ENCODE measurements at places on chromosomes 11 and 22. TPM values are rescaled to one million over a fixed set of nuclear protein-coding genes. Genes with fewer than 3 reads are reported as not detected.

GRCh38 chr11:12240677-12241076, 130.3 kb downstream of the MICAL2 start:
- H3K4me1 ChIP-seq, result peaks cover 82% of the 10 kb centered on the region
- peaks cover 3% of the 10 kb centered on the region for H3K36me3 ChIP-seq
- no peaks in the 10 kb centered on the region for H3K27me3 ChIP-seq
- no peak overlapping the region for H3K4me3 ChIP-seq

- H3K36me3 ChIP-seq, result no peaks in the 10 kb centered on the region
- H3K27me3 ChIP-seq, result no peaks in the 10 kb centered on the region
- no peak overlapping the region for H3K4me3 ChIP-seq
Measured at GRCh38 chr22:30868663-30869385, 99.8 kb downstream of the MORC2 start.

- no peak within 1 kb of the TSS for H3K27ac ChIP-seq
- H3K4me3 ChIP-seq, result peak within 1 kb of the TSS; percentile 13
- DNase-seq, result peak; percentile 63
- H3K27me3 ChIP-seq, result peaks cover 3% of the 10 kb centered on the region
- H3K4me1 ChIP-seq, result peaks cover 31% of the 10 kb centered on the region
Measured at GRCh38 chr22:31122532-31123291, at the start of gene INPP5J. INPP5J (plus strand) TSS chr22:31122966; CDS start chr22:31123015, 49 bp downstream.

GRCh38 chr22:37806409-37807333, 1.1 kb upstream of the GCAT start:
- H3K27ac ChIP-seq, result peak overlapping the region; percentile 98
- peaks cover 56% of the 10 kb centered on the region for H3K4me1 ChIP-seq

DNA sequence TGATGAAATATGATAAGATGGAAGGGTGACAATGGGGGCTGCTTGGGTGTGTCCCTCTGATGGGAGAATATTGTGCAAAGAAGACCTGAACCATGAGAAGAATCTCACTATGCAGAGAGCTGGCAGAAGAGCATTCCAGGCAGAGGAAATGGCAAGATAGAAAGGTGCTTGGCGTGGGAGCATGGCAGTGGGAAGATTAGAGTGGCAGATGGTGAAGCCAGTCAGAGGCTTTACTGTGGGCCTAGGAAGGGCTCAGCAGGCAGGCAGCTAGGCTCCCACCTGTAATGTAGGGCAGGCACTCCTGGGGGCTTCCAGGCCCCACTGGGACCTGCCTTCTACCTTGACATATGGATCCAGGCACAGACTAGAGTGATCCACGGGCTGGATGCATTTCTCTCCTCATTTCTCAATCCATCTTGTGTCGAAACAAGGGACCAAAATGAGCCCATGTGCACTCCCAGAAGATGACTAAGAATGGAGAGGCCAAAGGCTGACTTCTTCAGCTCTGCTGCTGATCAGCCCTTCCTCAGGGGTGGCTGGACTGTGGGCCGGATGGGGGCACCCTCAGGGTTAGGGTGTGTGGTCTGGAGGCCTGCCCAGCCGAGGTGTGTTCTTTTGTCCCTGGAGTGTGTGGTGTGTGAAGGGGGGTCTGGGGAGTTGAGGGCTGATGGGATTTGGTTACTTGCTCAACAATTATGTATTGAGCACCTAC, 88.3 kb downstream of the TSPAN18 start:
- H3K4me3 ChIP-seq, result no peak overlapping the region
- H3K36me3 ChIP-seq, result no peaks in the 10 kb centered on the region
- H3K27me3 ChIP-seq, result no peaks in the 10 kb centered on the region
- DNase-seq, result no peak

GRCh38 chr11:44565953-44566949, 788 bp downstream of the CD82 start:
- H3K27me3 ChIP-seq, result no peaks in the 10 kb centered on the region
- H3K36me3 ChIP-seq, result no peaks in the 10 kb centered on the region
- H3K27ac ChIP-seq, result peak overlapping the region; percentile 67
- peak overlapping the region; percentile 73 for H3K4me3 ChIP-seq

GRCh38 chr11:8384199-8384821, 120.6 kb upstream of the LMO1 start:
- H3K4me1 ChIP-seq, result no peaks in the 10 kb centered on the region
- H3K36me3 ChIP-seq, result no peaks in the 10 kb centered on the region

GRCh38 chr11:44868021-44868420, 82.7 kb downstream of the TP53I11 start:
- no peaks in the 10 kb centered on the region for H3K36me3 ChIP-seq
- H3K27me3 ChIP-seq, result no peaks in the 10 kb centered on the region
- DNase-seq, result no peak
- no peak overlapping the region for H3K4me3 ChIP-seq
- peaks cover 36% of the 10 kb centered on the region for H3K4me1 ChIP-seq

DNA sequence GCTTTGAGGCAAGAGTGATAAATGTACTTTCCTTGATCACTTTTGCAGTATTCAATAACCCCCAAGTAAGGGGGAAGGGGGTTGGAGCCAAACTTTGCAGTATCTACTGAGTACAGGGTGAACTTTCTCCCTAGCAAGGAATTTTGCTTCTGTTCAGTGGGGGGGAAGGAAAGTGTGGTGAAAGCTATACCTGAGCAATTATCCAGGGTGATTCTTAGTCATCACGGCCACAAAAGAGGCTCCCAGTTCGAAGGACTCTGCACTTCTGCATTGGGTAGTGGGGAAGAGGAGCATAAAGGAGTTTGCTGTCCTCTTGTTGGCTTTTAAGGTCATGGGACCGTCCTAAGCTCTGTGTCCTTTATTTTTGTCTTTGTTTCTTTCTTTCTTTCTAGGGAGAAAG, 346.5 kb upstream of the SYN3 start:
- no peak for DNase-seq
- H3K4me1 ChIP-seq, result peaks cover 3% of the 10 kb centered on the region
- H3K4me3 ChIP-seq, result no peak overlapping the region
- no peaks in the 10 kb centered on the region for H3K36me3 ChIP-seq
- H3K27me3 ChIP-seq, result no peaks in the 10 kb centered on the region

DNA sequence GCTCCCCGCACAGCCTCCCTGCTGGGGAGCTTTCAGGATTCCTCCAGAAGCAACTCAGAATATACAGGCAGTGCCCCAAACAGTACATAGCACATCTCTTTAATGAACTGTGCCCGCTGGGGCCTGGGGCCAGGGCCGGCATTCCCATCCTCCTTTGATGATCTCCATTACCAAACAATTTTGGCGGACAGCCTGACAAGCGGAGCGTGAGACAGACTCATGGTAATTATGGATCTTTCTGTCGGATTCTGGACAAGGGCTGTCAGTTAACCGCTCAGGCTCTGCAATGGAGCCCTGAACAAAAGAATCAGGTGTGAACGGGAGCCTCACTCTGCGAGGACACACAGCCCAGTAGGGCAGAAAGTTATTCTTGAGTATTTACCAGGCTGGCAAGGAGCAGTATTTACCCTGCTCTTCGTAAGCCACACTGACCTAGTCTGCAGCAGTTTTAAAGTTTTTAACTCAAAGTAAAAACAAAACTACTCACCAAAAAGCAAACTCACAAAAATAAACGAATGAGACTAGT, 174.0 kb downstream of the TBC1D22A start:
- DNase-seq, result peak; percentile 62
- H3K4me3 ChIP-seq, result no peak overlapping the region
- no peak overlapping the region for H3K27ac ChIP-seq
- H3K36me3 ChIP-seq, result no peaks in the 10 kb centered on the region

- H3K4me3 ChIP-seq, result no peak overlapping the region
- no peaks in the 10 kb centered on the region for H3K4me1 ChIP-seq
- no peak for DNase-seq
- no peak overlapping the region for H3K27ac ChIP-seq
- H3K27me3 ChIP-seq, result no peaks in the 10 kb centered on the region
Measured at GRCh38 chr11:112570333-112570732, 309.7 kb upstream of the PLET1 start.

DNA sequence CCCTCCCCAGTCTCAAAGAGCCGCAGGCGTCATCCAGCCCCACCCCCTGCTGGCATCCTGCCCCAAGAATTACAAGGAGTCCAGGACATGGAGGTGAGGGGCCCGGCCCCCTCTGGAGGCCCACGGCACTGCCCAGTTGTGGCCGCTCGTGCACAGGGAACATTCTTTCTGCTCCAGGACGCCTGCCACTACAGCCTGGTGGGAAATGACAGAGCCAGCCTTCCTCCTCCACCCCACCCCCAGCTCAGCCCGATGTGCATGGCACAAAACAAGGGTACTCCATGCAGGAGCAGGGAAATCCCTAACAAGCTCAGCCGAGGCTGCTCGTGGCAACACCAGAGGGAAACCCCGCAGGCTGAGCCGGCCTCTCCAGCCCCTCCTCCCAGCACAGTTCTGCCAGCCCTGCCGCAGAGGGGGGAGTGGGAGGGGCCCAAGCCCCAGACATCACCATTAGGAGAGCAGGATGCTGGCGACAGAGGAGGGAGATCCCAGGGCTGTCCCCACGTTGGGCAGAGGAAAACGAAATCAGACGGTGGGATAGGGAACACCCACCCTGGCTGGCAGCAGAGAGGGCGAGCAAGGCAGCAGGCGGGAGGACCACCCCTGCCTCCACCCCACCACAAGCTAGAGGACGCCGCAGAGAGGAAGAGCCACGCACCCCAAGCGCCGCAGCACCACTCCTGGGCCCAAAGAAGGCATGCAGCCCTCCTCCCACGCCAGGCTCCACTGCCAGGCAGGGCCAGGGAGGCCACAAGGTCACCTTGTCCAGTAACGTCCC, 10.0 kb downstream of the IGSF9B start:
- DNase-seq, result peak; percentile 78
- H3K36me3 ChIP-seq, result no peaks in the 10 kb centered on the region
- H3K27ac ChIP-seq, result peak overlapping the region; percentile 13

DNA sequence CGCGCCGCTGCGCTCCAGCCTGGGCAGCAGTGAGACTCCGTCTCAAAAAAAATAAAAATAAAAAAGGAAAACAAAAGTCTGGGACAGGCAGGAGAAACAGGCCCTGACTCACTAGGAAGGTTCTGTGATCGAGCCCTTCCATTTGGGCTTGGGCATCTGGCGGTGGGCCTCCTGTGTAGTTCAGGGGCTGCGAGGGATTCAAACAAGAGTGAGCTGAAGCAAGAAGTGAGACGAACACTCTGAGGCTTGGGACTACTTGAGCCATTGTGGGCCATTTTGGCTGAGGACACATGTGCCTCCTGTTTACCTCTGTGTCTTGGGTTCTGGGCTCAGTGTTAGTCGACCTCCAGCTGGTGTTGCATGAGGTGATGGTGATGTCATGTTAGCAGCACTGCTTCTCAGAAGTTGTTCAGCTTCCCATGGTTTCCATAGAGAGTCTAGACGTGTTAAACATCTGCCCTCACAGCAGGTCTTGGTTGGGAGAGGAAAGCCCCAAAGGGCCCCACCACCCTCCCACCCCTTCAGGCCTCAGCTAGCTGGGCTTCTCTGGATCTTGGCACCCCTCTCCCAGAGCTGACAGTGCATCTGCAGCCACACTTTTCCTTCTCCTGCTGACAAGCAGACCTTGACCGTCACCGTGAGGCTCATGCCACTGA, 57.8 kb downstream of the MED15 start:
- H3K36me3 ChIP-seq, result peaks cover 59% of the 10 kb centered on the region
- H3K27ac ChIP-seq, result no peak overlapping the region
- DNase-seq, result no peak
- H3K4me3 ChIP-seq, result no peak overlapping the region
- no peaks in the 10 kb centered on the region for H3K27me3 ChIP-seq

DNA sequence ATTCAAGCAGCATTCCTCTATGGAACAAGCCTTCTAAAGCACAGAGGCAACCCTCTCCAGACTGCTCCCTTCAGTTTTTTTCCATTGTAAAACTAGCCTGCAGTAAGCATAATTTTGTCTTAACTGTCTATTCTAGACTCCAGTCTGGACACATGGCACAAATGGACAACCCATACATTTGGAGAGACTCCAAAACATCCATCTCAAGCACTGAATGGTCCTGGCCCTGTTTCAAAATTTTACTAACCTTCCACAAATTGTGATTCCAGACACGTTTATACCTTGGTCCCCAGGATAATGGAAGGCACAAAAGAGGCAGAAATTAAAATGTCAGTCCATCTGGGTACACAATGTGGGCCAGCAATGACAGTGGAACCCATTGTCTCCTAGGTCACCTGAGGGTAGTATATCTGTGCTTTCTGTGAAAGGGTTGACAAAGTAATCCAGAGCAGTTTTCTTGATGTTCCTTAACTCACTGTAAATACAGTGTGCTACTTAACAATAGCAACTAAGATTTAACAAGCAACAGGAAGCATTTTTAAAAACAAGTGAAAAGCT, 16.2 kb upstream of the SESN3 start:
- no peak overlapping the region for H3K4me3 ChIP-seq
- DNase-seq, result peak; percentile 26
- peaks cover 8% of the 10 kb centered on the region for H3K4me1 ChIP-seq
- no peak overlapping the region for H3K27ac ChIP-seq
- H3K27me3 ChIP-seq, result no peaks in the 10 kb centered on the region

GRCh38 chr11:46555267-46556054, 38.4 kb downstream of the AMBRA1 start:
- H3K4me3 ChIP-seq, result no peak overlapping the region
- no peaks in the 10 kb centered on the region for H3K36me3 ChIP-seq
- no peaks in the 10 kb centered on the region for H3K27me3 ChIP-seq
- DNase-seq, result peak; percentile 52

- H3K27me3 ChIP-seq, result peaks cover 11% of the 10 kb centered on the region
- no peaks in the 10 kb centered on the region for H3K36me3 ChIP-seq
- peak within 1 kb of the TSS; percentile 99 for H3K27ac ChIP-seq
- H3K4me3 ChIP-seq, result peak within 1 kb of the TSS; percentile 85
Measured at GRCh38 chr11:45146072-45147016, at the start of gene PRDM11. PRDM11 (plus strand) TSS chr11:45146639; CDS start chr11:45181767, 35,128 bp downstream.

DNA sequence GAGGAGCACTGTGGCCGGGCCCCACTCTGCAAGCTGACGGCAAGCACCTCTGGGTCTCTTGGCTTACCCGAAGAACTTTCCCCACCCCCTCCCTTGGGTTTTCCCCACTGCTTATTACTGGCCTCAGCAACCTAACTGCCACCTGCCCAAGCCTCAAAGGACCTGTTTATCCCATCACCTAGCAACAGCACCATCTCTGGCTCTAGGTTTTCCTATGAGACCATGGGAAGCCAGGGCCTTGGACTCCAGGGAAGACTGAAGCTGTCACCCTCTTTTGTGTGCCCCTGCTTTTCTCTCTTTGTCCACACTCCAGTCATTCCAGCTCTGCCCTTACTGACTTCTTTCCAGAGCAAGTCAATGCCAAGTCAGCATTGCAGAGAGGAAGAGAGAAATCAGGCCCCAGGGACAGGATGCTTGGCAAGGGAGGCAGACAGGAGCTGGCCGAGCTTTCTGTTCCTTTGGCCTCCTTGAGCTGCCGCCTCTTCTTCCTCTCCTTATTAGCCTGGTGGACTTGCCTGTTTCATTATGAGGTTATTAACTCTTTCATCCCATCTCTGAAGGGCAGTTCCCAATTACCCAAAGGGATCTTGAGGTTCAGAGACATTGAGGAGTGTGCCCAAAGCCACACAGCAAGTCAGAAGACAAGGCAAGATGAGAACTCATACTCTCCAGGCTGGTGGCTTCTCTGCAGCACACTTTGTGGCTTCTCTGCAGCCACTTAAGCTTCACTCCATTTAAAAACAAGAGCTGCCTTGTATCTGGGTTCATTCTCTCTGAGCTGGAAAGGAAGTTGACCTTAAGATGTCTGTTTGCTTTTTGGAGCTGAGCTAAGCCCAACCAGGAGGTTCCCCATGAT, at the start of gene SMIM35:
TSS of gene SMIM35 (minus strand) at position 51 of the 856 bp plus-strand sequence. CDS start 206 bp downstream, outside the sequence.
- peaks cover 15% of the 10 kb centered on the region for H3K4me1 ChIP-seq
- peak within 1 kb of the TSS; percentile 13 for H3K27ac ChIP-seq
- peaks cover 19% of the 10 kb centered on the region for H3K27me3 ChIP-seq
- H3K4me3 ChIP-seq, result no peak within 1 kb of the TSS
- no peaks in the 10 kb centered on the region for H3K36me3 ChIP-seq
- DNase-seq, result peak; percentile 61

Gene HBD
- total RNA-seq, result not detected

Gene YPEL4
- 0.53 TPM for total RNA-seq

Gene C11orf16
- not detected for total RNA-seq

Gene VPREB1
- total RNA-seq, result 0.18 TPM

Gene UCP2
- 18.0 TPM for total RNA-seq

Data from muscle of leg (tissue), 16 donors.